ENCODE measurements at places on chromosomes 4 and X.

DNA sequence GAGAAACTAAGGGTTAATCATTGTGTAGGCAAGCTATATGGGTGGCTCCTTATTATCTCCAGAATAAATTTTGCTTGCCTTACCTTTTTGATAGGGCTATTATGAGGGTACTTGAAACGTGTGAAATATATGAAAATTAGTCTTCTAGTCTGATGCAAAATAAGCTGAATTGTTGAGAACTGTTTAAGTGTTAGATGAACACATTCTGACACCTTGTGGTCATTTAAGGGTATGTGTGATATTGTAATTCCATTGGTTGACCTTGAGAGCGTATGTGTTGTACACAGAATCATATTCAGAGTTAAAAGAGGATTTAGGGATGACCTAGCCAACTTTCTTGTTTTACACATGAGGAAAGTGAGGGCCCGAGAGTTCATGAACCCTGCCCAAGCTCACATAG, 44.6 kb upstream of the LINC00632 start:
- DNase-seq: peak; percentile 29

- no peak for DNase-seq
Measured at GRCh38 chr4:77065382-77065781, 10.4 kb downstream of the CCNI start.

DNA sequence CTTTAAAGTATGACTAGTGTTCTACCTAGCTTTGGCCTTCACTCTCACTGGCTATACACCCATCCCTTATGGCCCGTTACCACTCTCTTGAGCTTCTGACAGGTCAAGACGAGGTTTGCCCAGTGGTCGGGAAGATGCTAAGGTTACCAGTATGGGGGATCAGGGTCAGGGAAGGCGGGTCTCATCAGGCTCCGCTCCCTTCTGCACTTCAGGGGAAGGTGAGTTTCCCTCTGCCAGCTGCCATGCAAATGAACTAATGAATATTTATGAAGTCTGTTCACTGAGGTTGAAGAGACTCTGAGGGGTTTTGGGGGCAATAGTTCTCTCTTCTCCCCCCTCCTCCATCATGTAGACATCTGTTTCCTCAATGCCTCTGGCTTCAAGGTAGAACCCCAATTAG, 6.6 kb downstream of the EFNB1 start:
- DNase-seq: no peak

- peak; percentile 34 for DNase-seq
Measured at GRCh38 chrX:97529536-97530200, 646.0 kb downstream of the RPA4 start.

DNA sequence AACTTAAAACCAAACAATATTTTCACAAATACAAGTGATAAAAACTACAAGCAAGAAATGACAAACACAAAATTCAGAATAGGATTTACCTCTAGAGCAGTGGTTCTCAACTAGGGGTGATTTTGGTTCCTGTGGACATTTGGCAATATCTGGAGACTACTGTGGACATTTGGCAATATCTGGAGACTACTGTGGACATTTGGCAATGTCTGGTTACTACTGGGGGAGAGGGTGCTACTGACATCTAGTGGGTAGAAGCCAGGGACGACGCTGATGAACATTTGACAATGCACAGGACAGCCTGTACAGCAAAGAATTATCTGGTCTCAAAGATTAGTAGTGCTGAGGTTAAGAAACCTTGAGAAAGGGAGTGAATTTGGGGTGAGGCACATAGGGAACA, 169.8 kb downstream of the CLCN4 start:
- DNase-seq: peak; percentile 31

GRCh38 chrX:108415891-108416290, 22.3 kb downstream of the COL4A6 start:
- DNase-seq: no peak

GRCh38 chrX:150692831-150693724, at the start of gene MTMR1:
Gene MTMR1 (plus strand): TSS chrX:150693396. CDS start chrX:150693531, 135 bp downstream.
- DNase-seq: no peak

GRCh38 chr4:119745351-119745750, 116.7 kb upstream of the PDE5A start:
- no peak for DNase-seq

DNA sequence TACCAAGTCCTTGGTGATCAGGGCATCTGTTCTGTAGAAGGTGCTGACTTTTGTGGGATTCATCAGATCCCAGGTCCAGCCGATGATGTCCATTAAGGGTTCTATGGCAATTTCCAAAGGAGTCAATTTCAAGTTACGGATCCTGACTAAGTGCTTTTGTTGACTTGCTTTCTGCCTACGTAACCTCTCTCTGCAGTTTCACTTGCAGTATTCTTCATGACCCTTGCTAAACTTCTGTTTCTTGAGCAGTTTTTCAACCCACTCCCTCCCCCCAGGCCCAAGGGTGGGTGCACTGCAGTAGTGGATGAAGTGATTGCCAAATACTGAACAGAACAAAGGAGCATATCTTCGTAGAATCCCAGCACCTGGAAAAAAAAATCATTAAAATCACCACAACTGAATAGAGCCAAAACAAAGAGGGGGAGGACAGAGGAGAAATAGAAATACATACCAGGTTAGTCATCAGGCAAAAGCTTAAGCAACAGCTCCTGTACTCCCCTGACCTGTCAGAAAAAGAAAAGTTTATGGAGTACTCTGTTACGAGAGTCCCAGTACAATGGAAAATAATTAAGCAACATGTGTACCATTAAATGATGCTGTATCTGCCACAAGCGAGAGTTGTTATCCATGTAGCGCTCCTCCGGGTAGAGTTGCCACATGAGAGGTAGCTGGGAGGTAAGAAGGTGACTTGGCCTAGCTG, 5.8 kb downstream of the CMC4 start:
- DNase-seq: no peak

DNA sequence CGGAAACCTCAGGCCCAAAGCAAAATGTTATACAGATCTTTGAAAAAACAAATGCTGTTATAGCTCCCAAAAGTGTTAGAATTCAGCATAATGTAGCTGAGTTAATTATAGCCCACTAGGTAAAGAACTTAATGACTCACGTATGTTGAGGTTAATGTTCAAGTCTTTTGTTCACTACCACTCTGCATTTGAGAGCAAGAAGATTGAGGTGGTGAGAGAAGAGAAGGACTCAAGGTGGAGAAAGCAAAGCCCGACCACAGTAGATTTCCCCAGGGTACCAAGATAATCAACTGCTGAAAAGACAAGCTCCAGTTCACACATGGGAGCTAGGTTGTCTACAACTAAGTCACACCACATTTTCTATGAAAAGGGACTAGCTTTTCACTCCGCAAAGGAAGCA, 480.2 kb downstream of the DTHD1 start:
- no peak for DNase-seq

DNA sequence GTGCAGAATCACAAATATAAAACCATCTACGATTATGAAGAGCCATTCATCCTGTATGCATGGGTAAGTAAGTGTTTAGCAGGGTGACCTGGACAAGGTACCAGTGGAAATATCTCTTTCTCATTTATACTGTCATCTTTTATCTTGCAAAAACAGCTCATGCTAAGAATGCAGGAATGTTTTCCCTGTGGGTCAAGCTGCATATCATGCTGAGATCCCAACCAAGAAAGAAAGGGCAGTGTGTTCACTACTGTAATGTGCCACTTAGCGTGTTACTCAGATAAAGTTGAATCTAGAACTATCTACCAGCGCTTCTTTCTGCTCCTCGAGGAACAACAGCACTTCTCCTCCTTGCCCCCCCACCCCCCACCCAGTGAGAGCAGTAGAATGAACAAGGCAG, 212.7 kb upstream of the TBL1X start:
- no peak for DNase-seq

Measured in fibroblast of skin of back (primary cell).